ENCODE measurements at places on chromosomes 1 and 21. TPM values are rescaled to one million over a fixed set of nuclear protein-coding genes. Genes with fewer than 3 reads are reported as not detected.

The ARHGAP30 gene
- total RNA-seq: not detected

The BARHL2 gene
- not detected for total RNA-seq

The LCE1C gene
- not detected for total RNA-seq

The KCNQ4 gene
- total RNA-seq: 0.19 TPM

The L1TD1 gene
- total RNA-seq: not detected

The POGK gene
- 20.0 TPM for total RNA-seq

The NEGR1 gene
- total RNA-seq: 13.8 TPM

The CDC42BPA gene
- total RNA-seq: 40.1 TPM

The TNFRSF8 gene
- total RNA-seq: under 0.01 TPM

The MYBPH gene
- not detected for total RNA-seq

The CLCA4 gene
- total RNA-seq: not detected

The CFHR3 gene
- not detected for total RNA-seq

The ACTA1 gene
- not detected for total RNA-seq

The NECTIN4 gene
- 0.56 TPM for total RNA-seq

All from regular cardiac myocyte (primary cell).